Activated CD4-positive, alpha-beta T cell treated with anti-CD3 and anti-CD28 coated beads, Interleukin-2, amount 50 U/mL, for 1 hour (primary cell): ENCODE measurements at places on chromosomes 5 and 9.

DNA sequence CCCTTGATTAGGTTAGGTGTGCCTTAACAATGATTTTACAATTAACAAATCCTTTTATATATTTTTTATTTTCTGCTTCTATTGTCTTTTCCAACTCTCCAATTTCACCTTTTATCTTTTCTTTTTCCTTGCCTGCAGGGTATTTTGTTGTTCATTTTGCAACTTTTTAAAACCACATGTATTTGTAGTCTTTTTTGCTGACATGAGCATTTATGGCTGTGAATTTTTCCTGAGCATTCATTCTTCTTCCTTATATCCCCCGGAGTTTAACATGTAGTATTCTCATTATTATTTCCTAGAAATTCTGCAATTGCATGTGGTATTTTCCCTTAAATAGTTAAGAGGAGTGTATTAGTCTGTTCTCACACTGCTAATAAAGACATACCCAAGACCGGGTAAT lies 41.6 kb downstream of the FAM81B start:
- DNase-seq: no peak

DNA sequence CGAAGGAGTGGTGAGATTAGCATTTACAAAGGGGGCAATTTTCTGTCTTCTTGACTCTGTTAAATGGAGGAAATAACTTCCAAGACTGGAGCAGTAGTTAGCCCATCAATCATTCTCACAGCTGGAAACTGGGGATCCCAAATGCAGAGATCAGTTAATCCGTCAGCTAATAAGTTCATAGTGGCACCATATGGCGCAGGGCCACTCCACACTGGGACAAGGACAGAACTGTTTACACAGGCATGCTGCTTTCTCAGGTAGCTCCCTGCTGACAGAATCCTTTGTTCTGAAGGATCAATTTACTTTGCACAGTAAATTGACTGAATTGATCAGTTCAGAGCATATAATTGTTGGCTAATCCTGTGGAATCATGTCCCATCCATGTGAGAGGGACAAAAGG lies 395.7 kb downstream of the TMEM161B start:
- DNase-seq: no peak

DNA sequence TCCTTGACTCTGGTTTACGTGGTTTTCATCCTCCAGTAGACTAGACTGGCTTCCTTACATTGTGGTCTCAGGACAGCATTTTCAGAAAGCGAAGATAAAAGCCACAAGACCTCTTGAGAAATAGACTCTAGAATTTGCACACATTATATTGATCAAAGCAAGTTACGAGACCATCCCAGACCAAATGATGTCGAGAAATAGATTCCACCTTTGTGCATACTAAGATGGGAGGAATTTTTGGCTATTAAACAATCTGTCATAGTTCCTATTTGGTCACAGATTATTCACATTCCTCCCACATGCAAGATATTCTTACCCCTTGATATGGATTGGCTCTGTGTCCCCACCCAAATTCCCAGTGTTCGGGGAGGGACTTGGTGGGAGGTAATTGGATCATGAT lies 65.6 kb downstream of the TEX10 start:
- DNase-seq: no peak

GRCh38 chr5:65742565-65743231 lies 20.7 kb downstream of the NLN start:
- peak; percentile 5 for DNase-seq

DNA sequence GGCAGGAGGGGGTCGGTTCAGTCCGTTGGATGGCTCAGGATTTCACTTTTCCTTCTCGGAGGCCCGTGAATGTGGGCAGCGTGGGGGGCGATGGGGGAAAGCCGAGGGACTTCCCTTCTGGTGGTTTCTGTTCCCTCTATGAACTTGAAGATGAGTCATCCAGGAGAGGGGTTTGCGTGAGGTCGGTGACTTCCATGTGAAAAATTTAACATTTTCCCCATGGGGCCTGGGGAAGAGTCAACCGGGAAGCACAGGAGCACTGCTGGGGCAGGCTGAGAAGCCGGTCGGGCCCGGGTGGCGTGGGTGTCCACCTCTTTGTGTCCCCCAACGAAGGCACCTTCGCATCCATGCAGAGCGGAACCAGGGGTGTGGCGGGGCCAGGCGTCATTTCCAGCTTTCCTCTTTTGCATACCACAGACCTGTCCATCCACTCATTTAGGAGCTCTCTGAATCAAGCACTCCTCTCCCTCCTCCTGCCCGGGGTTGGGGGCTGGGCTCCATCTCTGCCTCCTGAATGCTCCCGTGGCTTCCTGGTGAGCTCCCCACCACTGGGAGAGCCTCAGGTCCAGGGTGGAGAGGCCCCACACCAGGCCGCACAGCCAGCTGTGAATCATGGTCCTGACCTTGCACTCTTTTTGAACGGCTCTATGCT lies 68.4 kb downstream of the ANKRD33B start:
- DNase-seq: no peak

DNA sequence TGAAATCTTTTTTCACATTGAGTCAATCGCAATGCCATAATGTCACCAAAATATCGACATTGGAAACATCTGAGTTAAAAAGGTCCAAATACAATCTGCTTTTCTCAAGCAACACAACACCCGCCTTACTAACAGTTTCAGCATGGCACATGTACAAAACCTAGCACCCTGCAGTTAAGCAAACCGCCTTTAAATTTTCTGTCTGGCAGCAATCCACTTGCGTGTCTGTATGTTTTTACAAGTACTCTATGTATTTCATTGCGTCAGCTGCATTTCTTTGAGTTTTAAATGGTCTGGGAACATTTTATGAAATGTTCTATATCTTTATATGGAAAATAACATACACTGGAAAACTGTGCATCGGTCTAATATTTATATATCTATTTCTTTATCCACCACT lies 134.6 kb downstream of the DENND1A start:
- DNase-seq: no peak
